ENCODE measurements at places on chromosomes 1 and 21.

DNA sequence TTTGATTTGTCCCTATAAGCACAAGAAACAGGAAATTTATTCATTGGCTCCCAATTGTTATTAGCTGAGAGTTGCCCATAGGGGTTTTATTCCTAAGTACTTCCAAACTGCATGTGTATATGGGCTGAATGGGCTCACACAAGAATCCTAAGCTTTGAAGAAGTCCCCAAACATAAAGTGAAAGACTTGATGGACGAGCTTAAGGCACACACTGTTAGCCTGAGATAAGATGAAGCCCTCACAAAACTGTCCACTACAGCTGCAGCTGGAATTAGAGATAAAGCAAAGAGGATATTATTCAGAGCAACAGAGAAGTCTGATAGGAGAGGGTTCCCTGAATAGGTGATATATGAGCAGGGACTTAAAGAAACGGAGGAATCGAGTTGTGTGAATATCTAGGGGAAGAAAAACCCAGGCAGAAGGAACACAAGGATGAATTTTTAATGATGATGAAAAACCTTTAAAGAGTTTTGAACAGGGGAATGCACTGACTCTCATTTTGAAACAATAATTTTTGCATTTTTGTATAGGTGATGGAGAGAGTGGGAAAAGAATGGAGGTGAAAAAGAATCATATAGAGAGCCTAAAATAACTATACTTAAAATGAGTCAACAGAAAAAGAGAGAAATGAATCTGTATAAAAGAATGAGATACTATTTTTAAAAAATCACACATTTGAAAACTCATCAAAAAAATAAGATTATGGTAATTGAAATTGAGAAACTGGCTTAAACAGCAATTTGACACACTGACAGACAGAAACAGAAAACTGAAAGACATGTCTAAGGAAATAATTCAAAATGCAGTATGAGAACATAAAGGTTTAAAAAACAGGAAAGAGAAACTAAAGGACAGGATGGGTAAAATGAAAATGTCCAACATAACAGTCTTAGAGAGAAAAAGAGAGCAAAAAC lies 133.6 kb upstream of the POGK start:
- H3K27me3 ChIP-seq, result no peaks in the 10 kb centered on the region
- no peak for DNase-seq

- H3K36me3 ChIP-seq, result peaks cover 97% of the 10 kb centered on the region
- no peak overlapping the region for H3K4me3 ChIP-seq
- H3K27me3 ChIP-seq, result no peaks in the 10 kb centered on the region
These were observed 32.7 kb downstream of the MRPS6 start for GRCh38 chr21:34105947-34106541.

- peaks cover 8% of the 10 kb centered on the region for H3K4me1 ChIP-seq
- no peak for DNase-seq
- H3K36me3 ChIP-seq, result no peaks in the 10 kb centered on the region
- no peak overlapping the region for H3K4me3 ChIP-seq
- H3K27me3 ChIP-seq, result no peaks in the 10 kb centered on the region
- no peak overlapping the region for H3K27ac ChIP-seq
These were observed 102.1 kb downstream of the RUNX1 start for GRCh38 chr21:34946916-34947534.

- H3K27ac ChIP-seq, result no peak overlapping the region
- H3K4me3 ChIP-seq, result no peak overlapping the region
- no peaks in the 10 kb centered on the region for H3K4me1 ChIP-seq
- DNase-seq, result peak; percentile 73
- no peaks in the 10 kb centered on the region for H3K27me3 ChIP-seq
These were observed 9.5 kb upstream of the TARS2 start for GRCh38 chr1:150477733-150478132.

DNA sequence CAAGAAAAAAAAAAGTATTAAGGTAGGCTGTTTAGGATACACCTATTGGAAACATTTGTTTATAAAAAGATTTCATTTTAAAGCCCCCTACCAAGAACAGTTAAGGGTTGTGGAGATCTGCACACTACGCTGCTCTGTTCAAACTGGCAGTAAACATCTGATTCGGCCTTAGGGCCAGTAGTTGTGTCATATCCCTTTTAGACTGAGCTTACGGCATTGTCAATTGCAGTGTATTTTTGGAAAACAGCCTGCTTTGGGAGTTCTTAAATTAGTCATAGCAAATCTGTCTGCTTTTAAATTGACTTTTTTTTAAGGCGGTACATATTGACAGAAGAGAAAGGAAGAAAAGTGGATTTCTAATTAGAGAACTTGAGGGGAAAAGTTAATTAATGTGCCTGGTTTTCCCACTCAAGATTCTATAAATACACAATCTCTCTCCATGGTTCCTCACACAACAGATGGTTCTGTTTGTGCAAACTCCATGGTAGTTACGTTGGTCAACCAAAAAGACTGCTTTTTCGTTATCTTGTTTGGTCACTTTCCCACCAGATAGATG lies 1.7 kb upstream of the ELK4 start:
- peak; percentile 42 for DNase-seq
- peaks cover 5% of the 10 kb centered on the region for H3K4me1 ChIP-seq
- peak overlapping the region; percentile 27 for H3K4me3 ChIP-seq
- no peak overlapping the region for H3K27ac ChIP-seq
